ENCODE measurements at places on chromosomes 7 and 10. TPM values are rescaled to one million over a fixed set of nuclear protein-coding genes. Genes with fewer than 3 reads are reported as not detected.

The TLX1 gene
- total RNA-seq: not detected

The FAM25G gene
- not detected for total RNA-seq

The FFAR4 gene
- total RNA-seq: not detected

The RNF133 gene
- total RNA-seq: 4.9 TPM

The MYH16 gene
- not detected for total RNA-seq

- no peak overlapping the region for H3K4me3 ChIP-seq
- H3K27me3 ChIP-seq: no peaks in the 10 kb centered on the region
Observed at GRCh38 chr10:117139581-117140524, 1.8 kb upstream of the VAX1 start.

- H3K4me1 ChIP-seq: no peaks in the 10 kb centered on the region
- no peaks in the 10 kb centered on the region for H3K27me3 ChIP-seq
- H3K4me3 ChIP-seq: no peak overlapping the region
Observed at GRCh38 chr7:36035186-36035585, 117.9 kb upstream of the EEPD1 start.

GRCh38 chr7:30468041-30468440 is 10.5 kb downstream of the NOD1 start:
- no peak for DNase-seq
- no peaks in the 10 kb centered on the region for H3K4me1 ChIP-seq
- H3K27me3 ChIP-seq: no peaks in the 10 kb centered on the region

GRCh38 chr7:155752756-155753445 is 59.4 kb downstream of the SHH start:
- H3K27me3 ChIP-seq: no peaks in the 10 kb centered on the region
- H3K36me3 ChIP-seq: no peaks in the 10 kb centered on the region
- peaks cover 2% of the 10 kb centered on the region for H3K4me1 ChIP-seq
- H3K4me3 ChIP-seq: no peak overlapping the region
- no peak overlapping the region for H3K27ac ChIP-seq
- no peak for DNase-seq

DNA sequence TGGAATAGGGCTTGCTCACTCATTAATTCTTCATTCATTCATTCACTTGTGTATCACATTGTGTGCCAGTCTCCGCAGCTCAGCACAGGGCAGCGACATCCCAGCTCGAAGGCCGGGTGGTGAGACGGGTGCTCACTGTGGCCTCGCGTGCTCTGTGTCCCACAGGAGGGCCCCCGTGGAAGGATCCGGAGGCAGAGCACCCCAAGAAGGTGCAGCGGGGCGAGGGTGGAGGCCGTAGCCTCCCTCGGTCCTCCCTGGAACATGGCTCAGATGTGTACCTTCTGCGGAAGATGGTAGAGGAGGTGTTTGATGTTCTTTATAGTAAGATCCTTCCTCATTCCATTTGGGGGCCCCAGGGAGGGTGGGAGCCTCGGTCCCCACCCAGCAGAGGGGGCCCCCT is 61.6 kb downstream of the GTF2IRD1 start:
- no peak overlapping the region for H3K4me3 ChIP-seq
- no peak overlapping the region for H3K27ac ChIP-seq
- DNase-seq: no peak
- no peaks in the 10 kb centered on the region for H3K4me1 ChIP-seq
- H3K36me3 ChIP-seq: peaks cover 60% of the 10 kb centered on the region
- H3K27me3 ChIP-seq: no peaks in the 10 kb centered on the region

- no peak for DNase-seq
- no peaks in the 10 kb centered on the region for H3K36me3 ChIP-seq
- no peaks in the 10 kb centered on the region for H3K27me3 ChIP-seq
- no peak overlapping the region for H3K4me3 ChIP-seq
Observed at GRCh38 chr10:70834021-70834420, 18.3 kb downstream of the SGPL1 start.

DNA sequence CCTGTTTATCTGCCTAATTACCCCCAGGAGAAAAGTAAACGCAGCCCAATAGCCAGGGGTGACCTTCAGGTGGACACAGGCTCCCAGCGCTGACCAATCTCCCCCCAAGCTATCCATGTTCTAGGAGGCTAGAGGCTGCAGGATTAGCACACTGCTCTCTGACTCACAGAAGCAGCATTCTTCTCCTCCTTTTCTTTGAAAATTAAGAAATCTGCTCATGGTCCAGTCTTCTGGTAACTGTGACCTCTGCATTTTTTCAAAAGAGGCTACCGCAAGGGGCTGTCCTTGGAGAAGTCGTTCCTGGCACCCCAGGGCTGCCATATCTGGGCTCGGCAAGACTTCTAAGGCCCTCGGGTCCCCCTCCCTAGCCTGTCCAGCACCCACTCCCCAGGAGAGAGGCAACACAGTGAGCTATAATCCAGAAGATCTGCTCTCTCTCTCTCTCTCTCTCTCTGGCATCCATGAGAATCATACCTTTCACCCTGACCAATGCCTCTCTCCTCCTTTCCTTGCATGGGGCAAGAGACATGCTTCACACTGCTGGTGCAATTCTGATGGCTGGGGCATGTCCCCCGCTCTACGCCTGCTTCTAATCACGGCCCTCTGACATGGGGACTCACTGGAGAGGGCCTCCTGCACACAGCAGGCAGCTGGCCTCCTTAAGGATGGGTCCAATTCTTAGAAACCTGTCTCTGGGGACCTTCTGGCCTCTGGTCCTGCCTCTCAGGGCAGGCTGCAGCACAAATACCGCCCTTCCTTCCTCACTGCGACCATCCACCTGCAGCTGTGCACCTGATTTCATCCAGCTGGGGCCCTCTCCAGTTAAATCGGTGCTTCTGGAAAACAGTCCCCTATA is 27.3 kb downstream of the ANXA11 start:
- H3K27ac ChIP-seq: no peak overlapping the region
- H3K36me3 ChIP-seq: no peaks in the 10 kb centered on the region
- no peak for DNase-seq
- H3K4me3 ChIP-seq: no peak overlapping the region
- H3K4me1 ChIP-seq: no peaks in the 10 kb centered on the region

DNA sequence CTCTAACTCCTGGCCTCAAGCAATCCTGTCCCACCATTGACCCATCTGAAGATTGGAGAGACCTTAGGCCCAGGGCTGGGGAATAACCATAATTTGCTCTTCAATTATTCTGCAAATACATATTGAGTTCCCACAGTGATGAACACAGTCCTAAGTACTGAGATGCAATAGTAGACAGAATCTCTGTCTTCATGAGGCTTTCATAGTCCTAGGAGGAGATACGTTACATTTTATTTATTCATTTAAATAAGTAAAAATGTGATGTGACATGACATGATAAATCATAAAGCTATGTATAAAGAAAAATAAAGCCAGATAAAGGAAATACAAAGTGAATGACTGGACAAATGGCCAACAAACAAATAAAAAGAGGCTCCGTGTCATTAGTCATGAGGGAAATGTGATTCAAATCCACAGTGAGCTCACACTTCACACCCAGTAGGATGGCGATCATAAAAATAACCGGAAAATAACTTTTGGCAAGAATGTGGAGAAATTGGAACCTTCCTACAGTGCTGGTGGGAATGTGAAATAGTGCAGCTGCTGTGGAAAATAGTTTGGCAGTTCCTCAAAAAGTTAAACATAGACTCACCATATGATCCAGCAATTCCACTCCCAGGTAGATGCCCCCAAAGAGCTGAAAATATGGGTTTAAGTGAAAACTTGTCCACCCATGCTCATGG is 52.1 kb upstream of the JCAD start:
- peak overlapping the region; percentile 62 for H3K27ac ChIP-seq
- DNase-seq: peak; percentile 73
- H3K27me3 ChIP-seq: no peaks in the 10 kb centered on the region
- H3K4me1 ChIP-seq: peaks cover 15% of the 10 kb centered on the region
- no peak overlapping the region for H3K4me3 ChIP-seq

All from A673 (cell line).